CD4-positive, alpha-beta T cell treated with Interferon alpha-2 for 1 hour (primary cell): ENCODE measurements at places on chromosomes 6 and 20.

- DNase-seq: no peak
These were observed 113.3 kb downstream of the AFG1L start for GRCh38 chr6:108407904-108408827.

DNA sequence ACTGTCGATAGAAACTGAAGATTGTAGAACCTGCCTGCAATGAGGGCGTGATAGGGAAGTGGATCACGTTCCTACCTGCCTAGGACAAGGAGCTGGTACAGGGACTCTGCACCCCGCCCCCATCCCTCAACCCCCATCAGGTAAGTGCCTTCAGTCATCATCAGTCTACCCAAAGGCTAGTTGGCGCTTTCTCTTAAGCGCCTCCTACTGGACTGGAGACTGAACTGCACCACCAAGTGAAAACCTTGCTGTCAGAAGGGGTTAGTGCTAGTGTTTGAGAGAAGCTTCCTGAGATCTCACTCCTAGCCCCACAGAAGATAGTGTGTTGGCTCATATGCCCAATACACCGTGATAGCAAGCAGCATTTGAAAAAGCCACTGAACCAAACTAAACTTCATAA is 706.5 kb upstream of the MAN1A1 start:
- DNase-seq: peak; percentile 9

DNA sequence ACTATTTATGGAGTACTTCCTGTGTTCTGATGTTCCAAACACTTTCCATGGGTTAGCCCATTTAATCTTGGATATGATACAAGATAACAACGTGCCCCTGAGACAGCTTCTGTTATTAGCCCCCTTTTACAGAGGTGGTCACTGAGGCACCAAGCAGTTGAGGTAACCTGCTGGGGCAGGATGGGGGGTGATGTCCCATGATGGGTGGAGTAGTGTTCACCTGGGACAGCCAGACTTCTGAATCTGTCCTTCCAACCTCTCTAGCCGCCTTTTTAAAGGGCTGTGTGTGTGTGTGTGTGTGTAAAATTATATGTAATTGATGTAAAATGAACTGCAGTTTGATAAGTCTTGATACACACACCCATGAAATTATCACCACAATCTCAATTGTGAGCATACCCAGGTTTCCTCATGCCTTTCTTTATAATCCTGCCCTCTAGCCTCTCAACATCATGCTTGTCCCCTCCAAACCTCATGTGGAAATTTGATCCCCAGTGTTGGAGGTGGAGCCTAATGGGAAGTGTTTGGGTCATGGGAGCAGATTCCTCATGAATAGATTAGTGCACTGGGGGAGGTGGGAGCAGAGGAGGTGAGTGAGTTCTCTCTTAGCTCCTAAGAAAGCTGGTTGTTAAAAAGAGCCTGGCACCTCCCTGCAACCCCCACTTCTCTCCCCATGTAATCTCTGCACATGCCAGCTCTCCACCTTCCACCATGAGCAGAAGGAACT is 39.2 kb downstream of the PLAGL2 start:
- no peak for DNase-seq

DNA sequence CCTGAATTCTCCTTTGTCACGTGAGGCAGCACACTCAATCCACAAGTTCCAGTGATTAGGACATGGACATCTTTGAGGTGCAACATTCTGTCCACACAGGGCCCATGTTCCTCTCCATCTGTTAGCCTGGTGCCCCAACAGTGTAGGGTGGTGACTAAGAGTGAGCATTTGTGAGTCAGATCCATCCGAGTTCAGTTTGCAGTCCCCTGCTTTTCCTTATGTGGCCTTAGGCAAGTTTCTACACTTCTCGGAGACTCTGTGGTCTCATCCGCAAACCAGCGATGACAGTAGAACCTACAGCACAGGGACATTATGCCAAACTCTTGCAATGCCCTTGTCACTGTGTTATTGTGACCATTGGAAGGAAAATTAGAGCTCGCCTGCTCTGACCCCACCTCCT is 178.7 kb upstream of the CDH4 start:
- DNase-seq: no peak

DNA sequence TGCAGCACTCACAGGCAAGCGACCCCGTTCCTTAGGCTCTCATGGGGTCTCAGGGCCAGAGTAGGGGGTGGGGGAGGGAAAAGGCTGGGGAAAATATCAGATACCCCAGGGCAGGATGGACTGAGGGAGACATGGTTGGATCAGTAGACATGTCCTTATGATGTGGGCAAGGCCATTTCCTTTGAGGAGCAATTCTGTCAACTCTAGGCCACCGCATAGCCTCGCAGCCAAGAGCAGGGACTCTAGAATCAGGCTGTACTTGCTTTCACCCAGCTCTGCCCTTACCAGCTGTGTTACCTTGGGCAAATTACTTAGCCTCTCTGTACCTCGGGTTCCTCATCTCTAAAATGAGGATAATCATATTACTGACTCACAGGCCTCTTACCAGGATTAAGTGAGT is 2.2 kb upstream of the MAPK13 start:
- no peak for DNase-seq

- DNase-seq: no peak
These were observed 76.1 kb downstream of the ME1 start for GRCh38 chr6:83354747-83355146.

DNA sequence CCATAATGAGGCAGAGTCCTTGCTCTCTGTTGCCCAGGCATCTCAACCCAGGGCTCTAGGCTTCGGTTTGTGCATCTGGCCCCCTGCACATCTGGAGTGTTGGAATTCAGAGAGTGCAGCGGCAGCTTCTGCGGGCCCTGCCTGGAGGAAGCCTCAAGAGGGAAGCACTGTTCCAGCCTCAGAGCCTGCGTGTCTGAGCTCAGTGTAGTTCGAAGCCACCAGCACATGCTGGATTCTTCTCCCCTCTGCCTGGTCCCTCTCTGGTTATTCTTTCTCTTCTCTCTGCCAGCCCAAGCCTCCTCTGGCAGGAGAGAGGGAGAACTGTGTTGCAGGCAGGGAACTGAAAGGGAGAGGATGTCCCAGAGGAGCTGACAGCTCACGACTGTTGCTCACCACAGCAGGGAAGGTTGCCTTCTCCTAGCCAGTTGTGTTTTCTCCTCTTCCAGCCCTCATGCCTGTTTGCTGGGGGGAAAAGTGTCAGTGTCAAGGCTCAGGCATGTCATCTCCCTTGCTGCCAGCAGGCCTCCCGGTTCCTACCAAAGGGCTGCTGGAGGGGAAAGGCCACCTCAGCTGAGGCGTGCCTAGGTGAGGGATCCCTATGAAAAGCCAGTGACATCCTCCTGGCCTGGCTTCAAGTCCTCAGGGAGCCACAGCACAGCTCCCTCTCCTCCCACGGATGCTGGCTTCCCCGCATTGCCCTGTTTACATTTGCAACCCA is 126.0 kb upstream of the LRFN2 start:
- no peak for DNase-seq

GRCh38 chr6:26555505-26556262 is 17.5 kb downstream of the HMGN4 start:
- no peak for DNase-seq

GRCh38 chr20:63021356-63022321 is 14.9 kb upstream of the BHLHE23 start:
- no peak for DNase-seq

- DNase-seq: no peak
These were observed 2.8 kb downstream of the UQCC2 start for GRCh38 chr6:33708516-33709204.

- DNase-seq: no peak
These were observed 37.1 kb downstream of the GINS1 start for GRCh38 chr20:25444556-25444955.

DNA sequence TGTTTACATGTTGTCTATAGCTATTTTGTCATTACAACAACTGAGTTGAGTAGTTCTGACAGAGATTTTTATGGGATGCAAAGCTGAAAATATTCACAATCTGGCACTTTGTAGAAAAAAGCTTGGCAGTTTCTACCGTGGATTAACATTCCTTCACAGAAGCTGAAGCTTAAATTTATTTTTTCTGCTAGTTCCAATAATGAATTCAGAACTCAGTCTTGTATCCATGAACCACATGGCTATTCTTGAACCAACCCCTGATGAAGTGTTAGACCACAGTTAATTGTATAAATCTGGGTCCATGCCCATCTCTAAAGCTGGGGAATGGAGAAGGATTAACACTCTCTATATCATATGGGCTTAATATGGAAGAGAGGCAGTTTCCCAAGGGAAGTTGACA is 743.8 kb upstream of the FLRT3 start:
- no peak for DNase-seq

DNA sequence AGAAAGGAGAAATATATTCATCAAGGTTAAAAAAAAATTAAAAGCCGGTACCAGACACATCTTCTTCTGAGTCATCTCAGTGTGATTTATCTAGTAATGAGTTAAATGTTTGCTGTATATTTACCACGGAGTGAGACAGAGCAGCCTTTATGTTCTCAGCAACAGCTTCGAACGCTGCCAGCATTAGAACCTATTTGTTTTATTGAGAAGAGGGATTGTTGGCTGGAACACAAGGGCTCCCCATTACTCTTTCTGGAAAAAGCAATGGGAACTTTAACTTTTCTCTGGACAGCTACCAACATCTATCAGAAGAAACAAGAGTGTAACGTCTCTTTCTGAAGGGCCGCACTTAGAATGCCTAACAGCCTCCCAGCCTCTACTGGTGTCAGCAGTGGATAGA is 105.3 kb upstream of the TAB2 start:
- no peak for DNase-seq

DNA sequence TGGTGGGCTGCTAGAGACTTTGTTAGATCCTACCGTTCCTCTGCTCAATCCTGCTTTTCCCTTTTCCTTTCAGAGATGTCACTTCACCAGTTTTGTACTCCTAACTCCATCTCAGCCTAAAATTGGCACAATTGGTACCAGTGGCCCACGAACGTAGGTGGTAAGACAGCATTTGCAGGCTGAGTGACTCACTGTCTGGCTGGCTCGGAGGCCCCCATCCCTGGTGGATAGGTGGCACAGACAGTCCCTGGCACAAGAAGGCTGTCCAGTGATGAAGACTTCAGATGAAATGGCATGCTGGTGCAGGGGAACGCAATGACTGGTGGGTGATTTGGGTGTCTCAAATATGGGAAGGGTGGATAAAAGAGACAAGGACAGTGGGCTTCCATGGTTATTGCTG is 11.1 kb downstream of the HEBP2 start:
- no peak for DNase-seq

GRCh38 chr6:133242637-133243585 is 1.8 kb downstream of the EYA4 start:
- DNase-seq: no peak

GRCh38 chr6:31128093-31128676 is 7.9 kb upstream of the CDSN start:
- peak; percentile 78 for DNase-seq

DNA sequence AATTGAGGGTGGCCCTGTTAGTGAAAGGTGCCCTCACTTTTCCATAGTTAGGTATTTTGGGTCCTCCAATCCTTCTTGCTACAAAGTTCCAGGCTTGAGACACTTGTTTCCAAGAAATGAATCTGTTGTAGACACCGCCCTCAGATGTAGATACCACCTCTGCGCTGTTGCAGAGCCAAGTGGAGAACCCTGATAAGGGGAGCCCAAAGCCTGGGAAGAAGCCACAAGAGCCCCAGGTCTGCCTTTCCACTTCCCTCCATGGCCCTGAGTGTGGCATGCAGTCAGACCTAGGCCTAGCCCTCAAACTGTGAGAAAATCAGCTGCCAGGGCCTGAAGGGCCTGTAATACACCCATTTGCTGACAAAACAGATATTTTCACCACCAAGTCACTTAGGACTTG is 37.1 kb downstream of the DTD1 start:
- no peak for DNase-seq

DNA sequence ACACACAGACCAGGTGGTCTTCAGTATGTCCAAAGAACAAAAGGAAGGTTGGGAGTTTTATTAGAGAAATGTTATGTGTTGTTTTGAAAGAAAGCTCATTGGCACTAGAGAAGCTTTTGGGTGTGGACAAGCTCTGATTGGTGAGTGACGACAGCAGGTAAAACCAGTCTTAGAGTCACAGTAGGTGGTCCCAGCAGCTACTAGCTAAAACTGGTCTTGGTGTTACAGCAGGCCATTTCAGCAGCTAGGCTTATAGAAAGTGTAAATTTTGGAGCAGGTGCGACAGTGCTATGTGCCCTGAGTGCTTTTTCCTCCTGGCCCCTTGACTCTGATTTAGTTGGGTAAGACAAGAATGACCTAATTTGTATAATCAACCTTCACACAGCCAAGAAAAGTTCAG is 3.6 kb downstream of the CLDN20 start:
- DNase-seq: no peak

GRCh38 chr6:167839343-167839742 is 12.6 kb downstream of the AFDN start:
- DNase-seq: no peak

DNA sequence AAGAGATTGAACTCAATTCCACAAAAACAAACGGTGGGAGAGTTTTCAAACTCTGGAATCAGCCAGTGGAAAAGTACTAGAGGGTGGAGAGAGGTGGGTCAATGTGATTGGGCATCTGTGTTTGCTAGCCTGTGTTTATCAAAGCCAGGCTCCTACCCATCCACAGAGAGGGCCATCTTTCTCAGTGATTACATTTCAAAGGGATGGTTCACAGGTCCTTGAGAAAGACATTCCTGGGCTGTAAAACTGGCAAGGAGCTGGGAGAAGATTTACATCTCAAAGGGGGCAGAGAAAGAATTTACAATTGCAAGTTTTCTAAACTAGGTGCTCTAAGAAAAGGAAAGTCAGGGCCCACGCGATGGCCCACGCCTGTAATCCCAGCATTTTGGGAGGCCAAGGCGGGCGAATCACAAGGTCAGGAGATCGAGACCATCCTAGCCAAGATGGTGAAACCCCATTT is 146.8 kb upstream of the UST start:
- no peak for DNase-seq
